Gastroesophageal sphincter (tissue), 4 donors: ENCODE measurements at places on chromosomes 1 and 21. TPM values are rescaled to one million over a fixed set of nuclear protein-coding genes. Genes with fewer than 3 reads are reported as not detected.

- no peak for ATAC-seq
Measured at GRCh38 chr1:25837262-25837875, 17.6 kb downstream of the MTFR1L start.

DNA sequence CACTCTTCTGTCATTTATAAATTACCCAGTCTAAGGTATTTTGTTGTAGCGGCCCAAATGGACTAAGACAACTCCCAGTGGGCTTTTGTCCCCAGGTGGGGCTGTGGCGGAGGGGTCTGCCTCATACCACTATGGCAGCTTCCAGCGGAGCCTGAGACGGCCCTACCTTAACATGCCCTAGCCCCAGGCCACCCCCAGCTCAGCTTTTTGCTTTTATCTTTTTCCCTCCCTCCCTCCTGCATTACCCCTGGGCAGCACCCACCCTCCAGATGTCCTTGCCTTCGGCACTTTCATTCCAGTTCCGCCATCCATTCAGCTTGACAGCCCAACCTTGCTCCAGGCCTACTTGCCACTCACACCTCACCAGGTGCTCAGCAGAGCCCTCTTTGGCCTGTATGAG, 307.3 kb downstream of the PTPRU start:
- no peak for ATAC-seq

The CPLANE2 gene
- 13.0 TPM for total RNA-seq

The CFHR2 gene
- total RNA-seq, result not detected
